ENCODE measurements at places on chromosomes 16 and 17. TPM values are rescaled to one million over a fixed set of nuclear protein-coding genes. Genes with fewer than 3 reads are reported as not detected.
A peak's percentile ranks its signal among the peaks of the same experiment; 100 is the strongest.

DNA sequence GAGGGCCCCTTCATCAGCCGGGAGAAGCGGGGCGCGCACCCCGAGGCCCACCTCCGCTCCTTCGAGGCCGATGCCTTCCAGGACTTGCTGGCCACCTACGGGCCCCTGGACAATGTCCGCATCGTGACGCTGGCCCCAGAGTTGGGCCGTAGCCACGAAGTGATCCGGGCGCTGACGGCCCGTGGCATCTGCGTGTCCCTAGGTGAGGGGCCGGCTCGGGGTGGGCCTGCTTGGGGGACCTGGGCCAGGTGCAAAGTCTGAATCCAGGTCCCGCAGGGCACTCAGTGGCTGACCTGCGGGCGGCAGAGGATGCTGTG is 3.5 kb downstream of the CEMP1 start:
- DNase-seq = peak; percentile 5

UBB gene
- polyA plus RNA-seq = 1,829 TPM

GRCh38 chr17:58991718-58992331 is 114.9 kb downstream of the TRIM37 start:
- DNase-seq = no peak

CTU2 gene
- 13.0 TPM for polyA plus RNA-seq

GRCh38 chr16:86383488-86384262 is 126.7 kb upstream of the FOXF1 start:
- DNase-seq = no peak

OR1F1 gene
- not detected for polyA plus RNA-seq

ITGB3 gene
- not detected for polyA plus RNA-seq

DNA sequence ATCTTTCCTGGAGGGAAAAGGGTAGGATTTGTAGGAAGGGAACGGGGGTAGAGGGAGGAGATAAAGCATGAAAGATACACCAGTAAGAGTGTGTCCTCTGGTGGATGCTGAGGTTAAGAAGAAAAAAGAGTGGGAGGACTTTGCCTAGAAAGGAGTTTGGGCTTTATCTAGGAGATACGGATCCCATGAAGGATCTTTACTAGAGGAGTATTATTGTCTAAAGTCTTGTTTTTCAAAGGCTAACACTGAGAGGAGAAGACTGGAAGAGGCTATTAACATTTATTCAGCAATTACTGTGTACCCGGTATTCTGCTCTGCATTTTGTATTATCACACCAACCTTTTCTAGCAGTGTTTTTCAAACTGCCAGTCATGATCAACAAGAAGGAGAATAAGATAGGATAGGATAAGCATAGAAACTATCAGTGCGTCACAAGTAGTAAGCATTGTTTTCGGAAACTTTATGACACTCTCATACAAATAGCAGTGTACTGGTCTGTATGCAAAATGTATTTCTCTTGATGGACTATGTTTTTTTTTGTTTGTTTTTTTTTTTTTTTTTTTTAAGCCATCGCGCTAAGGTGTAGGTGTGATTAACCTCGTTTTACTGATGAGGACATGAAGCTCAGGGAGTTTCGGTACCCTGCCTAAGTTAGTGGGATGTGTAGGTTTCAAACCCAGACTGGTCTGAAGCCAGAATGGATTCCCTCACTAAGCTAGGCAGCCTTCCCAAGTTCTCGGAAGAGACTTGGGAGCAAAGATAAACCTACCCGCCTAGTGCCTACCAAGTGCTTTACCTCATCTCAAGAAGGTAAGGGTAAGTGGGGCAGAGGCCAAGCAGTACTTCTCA is 1.3 kb upstream of the SP2 start:
- no peak for DNase-seq

DNA sequence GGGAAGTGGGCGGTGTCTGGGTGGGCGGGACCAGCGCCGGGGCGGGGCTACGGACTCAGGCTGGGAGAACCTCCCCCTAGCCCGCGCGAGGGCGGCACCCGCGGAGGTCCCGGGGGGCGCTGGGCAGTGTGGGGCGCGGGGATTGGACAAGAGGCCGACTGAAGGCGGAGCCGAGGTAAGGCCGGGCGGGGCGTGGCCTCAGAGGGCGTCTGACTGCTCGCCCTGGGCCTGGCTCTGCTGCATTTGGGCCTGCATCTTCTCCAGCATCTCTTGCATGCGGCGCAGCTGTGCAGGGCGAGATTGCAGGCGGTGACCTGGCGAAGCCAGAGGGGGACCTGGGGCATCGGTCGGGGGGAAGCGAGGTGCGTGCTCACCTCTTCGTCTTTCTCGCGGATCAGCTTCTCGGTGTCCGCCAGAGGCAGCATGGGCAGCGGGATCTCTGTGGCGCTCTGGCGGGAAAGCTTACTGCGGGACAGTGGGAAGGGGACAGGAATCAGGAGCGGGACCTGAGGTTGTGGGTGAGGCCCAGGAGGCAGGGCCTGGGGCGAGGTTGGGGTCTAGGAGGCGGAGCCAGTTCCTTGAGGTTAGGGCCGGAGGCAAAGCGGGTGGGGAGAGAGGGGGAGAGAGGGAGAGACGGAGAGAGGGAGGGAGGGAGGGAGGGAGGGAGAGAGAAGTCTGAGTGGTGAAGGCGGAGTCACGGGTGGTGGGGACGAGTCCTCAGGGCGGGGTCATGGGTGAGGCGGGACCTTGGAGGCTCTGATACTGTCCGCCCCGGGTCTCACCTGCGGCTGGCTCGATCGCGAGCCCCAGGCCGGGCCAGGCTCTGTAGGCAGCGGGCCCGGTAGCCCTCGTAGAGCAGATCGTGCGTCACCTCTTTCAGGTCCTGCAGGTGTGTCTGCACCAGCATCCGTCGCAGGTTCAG is 3.9 kb downstream of the SEPTIN1 start:
- DNase-seq = peak; percentile 99

DNA sequence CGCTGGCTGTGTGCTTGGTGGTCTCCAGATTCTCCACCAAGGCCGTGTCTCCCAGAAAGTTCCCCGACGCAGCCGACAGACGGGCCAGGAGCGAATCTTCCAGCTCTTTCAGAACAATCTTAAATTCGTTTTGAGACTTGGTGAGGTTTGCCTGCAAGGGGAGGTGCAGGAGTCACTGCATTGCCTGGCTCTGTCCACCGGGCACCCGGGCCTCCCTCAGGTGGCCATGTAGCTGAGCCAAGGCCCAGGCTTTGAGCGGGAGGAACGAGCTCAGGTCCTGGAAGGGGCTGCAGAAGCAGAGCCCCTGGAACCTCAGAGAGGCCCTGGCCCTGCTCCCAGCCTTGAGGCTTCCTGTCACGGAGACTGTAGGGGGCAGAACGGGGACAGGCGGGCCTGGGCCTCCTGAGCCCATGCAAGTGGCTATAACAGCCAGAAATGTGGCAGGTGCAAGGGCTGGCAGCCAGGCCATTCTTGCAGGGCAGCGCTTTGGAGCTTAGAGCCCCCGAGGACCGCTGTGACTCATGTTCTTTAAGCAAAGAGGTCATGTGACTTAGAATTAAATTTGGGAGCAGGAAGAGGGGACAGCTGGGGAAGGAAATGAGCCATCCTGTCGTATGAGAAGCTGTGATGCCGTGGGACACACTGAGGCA is 72.4 kb downstream of the PGS1 start:
- no peak for DNase-seq

DNA sequence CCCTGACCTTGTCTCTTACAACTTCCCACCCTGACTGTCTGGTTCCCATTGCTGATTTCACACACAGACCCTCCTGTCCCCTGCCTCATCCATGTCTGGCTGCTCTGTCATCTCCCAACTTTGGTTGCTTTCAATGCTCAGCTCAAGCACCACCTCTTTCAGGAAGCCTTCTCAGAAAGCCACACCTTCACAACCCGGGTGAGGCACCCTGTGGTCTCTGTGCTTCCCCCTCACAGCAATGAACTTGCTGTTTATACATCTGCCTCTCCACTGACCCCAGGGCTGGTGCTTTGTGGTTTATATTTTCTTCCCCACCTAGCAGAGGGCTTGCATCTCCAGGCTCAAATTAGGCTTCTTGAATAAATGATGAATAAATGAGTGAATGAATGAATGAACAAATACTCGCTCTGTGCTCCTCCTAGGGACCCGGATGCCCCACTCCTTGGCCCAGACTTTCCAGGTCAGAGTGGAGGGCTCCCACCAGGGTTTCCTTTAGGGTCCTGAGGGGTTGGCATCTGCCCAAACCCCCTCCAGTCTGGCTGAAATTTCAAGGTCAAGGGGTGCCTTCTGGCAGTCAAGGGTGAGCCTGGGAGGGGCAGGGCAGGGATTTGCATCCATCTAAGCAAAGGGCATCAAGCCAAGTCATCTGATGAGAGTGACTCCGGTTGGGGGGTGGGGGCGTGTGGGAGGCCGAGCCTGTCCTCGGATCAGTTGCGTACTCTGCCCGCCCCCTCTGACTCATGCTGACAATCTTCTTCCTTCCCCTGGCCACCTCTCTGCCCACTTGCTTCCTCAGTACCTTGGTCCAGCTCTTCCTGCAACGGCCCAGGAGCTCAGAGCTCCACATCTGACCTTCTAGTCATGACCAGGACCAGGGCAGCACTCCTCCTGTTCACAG is at the start of gene ITGAX:
ITGAX (plus strand) TSS at position 783 of the 898 bp plus-strand sequence; CDS start at position 862, 79 bp downstream.
- DNase-seq = no peak

TAT gene
- polyA plus RNA-seq = 0.10 TPM

PPP1R27 gene
- 0.13 TPM for polyA plus RNA-seq

DNA sequence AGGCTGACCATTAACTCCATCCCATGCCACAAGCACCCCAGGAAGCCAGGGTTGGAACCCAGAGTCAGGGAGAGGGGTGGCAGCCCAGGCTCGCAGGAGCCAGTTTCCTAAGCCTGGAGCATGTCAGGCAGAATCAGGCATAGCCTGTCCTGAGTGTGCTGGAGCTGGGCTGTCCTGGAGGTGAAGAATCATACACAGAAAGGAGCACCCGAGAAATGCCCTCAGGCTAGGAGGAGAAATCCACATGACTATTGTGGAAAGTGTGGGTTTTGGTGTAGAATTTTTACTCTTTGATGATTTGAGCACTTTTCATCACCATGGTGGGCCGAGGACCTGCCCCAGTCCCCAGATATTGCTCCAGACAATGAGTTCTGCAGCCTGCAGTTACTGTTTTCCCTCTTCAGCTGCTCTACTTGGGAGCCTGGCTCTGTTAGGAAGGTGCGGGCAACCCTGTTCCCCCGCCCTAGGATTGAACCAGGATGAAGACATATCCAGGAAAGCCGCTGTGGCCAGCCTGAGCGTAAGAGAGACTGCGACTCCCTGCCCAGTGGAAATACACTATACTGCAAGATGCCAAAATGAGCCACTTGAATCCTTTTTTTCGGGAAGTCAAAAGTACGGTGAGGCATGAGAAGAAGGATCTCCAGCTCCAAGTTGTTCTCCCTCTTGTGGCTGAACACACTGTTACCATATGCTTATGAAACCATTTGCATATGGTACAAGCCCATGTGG is 29.0 kb upstream of the HEATR6 start:
- DNase-seq = no peak

- no peak for DNase-seq
Measured at GRCh38 chr16:30558789-30559377, 709 bp upstream of the ZNF764 start.

GRCh38 chr17:42337442-42337841 is 49.1 kb downstream of the STAT5A start:
- peak; percentile 73 for DNase-seq

DNA sequence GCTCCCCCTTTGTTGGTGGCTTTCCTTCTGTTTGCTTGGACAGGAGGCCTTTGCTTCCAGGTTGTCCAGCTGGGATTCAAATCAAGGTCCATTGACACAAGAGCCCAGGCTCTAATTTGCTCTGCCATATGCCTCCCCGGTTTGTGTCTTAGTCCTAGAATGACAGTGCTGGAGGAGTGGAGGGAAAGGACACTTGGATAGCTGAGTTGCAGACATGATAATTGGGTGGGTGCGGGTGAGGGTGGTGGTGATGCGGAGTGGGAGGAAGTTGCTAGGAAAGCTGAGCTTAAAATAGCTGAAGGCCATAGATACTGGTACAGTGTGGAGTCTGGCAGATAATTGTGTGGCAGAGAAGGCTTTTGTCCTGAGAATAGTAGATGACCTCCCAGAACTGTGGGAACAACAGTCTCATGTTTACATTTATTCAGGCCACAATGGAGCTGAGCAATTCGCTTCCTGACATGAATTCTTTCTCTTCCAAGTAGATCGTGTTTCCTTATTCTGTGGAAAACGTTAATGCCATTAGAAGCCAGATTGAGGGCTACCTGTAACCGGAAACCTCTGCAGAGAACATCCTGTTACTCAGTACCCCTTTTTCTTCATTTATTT is 23.8 kb downstream of the SEC14L1 start:
- DNase-seq = no peak

GRCh38 chr16:48126801-48127644 is 28.8 kb downstream of the ABCC12 start:
- no peak for DNase-seq

GRCh38 chr17:58156839-58157803 is 8.9 kb downstream of the OR4D1 start:
- DNase-seq = peak; percentile 57

DNA sequence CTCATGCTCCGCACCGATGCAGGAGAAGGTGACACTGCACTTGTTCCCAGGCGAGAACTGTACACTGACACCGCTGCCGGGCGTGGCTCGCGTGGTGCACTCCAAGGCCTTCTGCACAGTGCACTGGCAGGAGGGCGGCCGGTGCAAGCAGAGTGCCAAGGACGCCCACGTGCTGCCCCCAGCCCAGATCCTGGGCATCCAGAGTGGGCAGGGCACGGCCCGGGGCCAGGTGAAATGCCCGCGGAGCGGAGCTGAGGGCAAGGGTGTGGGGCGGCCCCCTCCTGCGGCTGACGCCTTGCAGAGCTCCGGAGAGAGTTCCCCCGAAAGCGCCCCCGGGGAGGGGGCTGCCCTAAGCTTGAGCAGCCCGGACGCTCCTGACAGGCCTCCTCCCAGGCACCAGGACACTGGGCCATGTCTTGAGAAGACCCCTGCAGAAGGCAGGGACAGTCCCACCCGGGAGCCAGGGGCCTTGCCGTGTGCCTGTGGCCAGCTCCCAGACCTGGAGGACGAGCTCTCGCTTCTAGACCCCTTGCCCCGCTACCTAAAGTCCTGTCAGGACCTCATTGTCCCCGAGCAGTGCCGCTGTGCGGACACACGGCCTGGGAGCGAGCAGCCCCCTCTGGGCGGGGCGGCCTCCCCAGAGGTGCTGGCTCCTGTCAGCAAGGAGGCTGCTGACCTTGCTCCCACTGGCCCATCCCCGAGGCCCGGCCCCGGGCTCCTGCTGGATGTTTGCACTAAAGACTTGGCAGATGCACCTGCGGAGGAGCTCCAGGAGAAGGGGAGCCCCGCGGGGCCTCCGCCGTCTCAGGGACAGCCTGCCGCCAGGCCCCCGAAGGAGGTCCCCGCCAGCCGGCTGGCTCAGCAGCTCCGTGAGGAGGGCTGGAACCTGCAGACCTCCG is 21.9 kb upstream of the JPT2 start:
- no peak for DNase-seq

DNA sequence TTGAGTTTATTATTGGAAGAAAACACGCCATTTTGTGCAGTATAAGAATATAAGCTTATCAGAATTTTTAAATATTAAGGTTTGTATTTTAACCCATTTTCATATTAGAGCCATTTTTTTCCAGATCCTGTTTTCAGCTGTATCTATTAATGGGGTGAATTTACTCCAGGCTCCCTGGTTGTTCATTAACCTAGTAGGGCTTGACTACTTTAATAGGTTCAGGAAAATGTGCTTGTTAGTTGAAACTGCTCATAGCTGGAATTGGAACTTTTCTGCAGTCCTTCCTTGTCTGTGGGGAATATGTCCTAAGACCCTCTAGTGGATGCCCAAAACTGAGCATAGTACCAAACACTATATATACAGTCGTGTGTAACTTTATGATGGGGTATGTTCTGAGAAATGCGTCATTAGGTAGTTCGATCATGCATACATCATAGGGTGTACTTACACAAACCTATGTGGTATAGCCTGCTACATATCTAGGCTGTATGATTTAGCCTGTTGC is 28.0 kb downstream of the NFAT5 start:
- DNase-seq = no peak

GRCh38 chr16:2787961-2788360 is 601 bp upstream of the PRSS33 start:
- DNase-seq = no peak

PARD6A gene
- 9.3 TPM for polyA plus RNA-seq

PRR35 gene
- polyA plus RNA-seq = not detected
